ENCODE measurements at places on chromosomes 1 and 21.

DNA sequence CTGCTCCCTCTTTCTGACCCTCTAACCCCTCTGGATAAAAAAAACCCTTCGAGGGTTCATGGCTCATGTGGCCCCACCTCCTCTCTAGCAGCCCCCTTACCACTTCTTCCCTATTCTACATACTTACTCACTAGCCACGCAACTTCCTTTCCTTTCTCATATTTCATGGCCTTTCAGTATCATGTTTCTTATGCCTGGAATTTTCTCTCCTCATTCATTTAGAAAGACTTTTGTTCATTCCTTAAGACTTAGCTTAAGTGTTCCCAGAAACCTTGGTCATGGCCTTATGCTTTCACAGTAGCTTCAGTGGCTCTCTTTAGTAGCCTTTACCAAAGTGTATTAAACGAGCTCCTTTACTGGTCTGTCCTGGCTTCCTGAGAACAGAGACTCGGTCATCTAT, 6.1 kb downstream of the ACP6 start:
- DNase-seq: no peak

- DNase-seq: no peak
These were observed 12.4 kb upstream of the BCAR3 start for GRCh38 chr1:93694039-93694438.

GRCh38 chr1:12011998-12012397, 7.3 kb upstream of the MIIP start:
- DNase-seq: no peak

DNA sequence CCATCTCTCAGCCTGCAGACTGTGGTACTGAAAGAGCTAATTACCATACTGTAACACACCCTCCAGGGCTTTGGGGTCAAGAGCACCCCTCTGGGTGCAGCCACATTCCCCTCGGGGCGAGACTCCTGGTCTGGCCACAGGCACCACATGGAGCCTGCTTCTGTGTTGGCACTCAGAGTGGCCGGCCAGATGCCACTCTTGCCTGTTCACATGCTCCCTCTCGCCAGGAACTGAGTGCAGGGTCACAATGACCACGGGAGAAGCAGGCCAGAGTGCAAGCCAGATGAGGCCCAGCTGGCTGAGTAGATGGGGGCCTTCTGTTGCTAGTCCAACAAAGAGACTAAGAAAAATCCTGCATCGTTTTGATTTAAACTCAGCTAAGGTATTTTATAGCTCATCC, 864.0 kb downstream of the KCNT2 start:
- DNase-seq: no peak

DNA sequence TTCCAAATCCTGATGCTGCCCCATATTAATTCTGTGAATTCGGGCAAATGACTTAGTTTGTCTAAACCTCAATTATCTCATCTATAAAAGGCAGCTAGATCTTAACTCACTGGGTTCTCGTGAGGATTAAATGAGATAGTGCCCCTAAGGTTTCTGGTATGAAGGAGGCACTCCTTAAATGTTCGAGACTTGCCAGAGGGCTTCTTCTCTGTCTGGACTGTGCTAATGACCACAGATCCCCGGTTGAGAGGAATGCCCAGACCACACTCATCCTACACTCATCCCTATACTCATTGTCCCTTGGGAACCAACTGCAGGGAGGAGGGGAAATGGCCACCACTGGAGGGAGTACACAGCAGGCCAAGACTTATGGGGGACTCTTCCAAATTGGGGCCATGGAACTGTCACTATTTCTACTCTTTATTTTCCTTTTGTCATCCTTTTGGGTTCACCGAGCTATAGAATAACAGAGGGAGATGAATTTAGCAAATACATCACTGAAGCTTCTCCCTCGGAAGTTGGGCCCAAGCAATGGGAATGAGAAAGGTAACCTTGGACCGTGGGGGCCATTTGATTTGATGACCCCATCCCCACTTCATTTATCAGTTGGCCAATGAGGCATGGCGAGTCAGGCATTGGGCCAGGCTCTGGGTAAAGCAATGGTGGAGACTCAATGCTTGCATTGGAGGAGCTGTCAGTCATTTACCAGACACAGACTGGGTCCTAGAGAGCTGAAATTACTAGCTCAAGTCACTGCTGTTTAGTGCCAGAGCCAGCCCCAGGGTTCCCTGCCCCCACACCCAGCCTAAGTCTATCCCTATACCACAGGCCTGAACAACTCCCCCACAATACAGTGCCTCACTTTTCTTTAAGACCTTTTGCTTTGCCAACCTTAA, 5.1 kb downstream of the ATF3 start:
- no peak for DNase-seq

DNA sequence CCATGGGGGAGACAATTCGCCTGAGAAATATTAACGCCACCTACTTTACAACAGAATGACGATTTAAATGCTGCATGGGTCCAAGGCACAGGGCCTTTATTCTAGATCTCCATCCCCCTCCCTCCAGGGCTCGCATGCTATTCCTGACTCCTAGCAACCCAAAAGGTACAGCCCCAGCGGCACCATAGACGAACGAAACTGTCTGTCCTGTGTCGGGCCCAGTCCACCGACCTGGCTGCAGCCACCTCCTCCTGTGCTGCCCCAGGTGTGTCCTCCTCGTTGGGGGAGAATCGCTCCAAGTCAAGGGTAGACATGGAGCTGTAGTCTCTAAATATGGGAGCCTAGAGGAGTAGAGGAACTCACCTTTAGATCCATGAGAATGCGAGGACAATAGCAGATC, 196.5 kb downstream of the TOMM20 start:
- DNase-seq: no peak

DNA sequence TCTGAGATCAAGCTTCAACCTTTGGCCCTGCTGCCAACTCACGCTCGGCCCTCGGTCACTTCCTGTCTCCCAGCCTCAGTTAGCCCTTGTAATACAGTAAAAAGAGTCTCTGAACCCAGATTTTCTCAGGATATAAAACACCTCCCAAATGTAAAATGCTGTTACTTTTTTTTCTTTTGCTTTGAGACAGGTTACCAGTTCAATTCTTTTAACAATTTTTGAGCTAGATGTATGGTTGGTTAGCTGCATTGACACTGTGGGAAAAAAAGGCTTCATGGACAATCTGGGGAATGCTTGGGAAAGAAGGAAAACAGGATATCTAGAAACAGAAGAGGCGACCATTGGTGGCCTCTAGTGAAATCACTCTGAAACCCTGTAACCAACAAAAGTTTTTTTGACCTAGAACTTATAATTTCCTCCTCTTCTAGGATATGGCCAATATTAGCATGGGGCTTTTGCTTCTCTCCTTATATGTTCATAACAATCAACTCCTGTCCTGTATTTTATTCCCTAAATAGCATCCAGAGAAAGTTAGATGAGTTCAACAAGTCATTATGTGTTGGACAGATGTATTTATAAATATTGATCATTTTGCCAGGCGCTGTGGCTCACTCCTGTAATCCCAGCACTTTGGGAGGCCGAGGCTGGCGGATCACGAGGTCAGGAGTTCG, 1.3 kb downstream of the CMPK1 start:
- no peak for DNase-seq

DNA sequence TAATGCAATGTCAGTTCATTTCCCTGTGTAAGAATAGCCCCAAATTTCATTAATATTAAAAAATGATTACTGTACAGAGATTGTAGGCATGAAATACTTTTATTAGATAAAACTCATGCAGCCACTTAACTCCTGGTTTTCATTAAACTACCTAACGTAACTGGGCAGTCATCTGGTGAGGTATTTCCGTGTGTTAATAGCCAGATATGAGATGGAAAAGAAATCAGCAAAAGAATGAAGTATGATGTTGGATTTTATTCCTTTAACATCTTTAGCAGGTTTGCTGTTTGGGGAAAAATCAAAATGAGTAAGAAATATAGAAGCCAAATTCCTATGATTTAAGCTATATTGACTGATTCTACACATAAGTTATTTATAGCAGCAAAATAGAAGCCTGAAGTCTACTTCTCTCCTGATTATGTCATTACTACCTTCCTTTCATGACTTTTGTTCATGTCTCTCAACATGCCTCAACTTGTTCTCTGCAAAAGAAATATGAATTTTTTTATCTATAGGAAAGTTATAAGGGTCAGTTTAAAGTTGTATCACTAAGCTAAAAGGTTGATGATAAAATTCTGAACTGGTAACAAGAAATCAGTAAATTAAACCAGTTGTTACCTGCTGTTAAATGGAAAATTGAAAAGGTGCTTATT, 42.6 kb downstream of the CCDC18 start:
- DNase-seq: no peak

DNA sequence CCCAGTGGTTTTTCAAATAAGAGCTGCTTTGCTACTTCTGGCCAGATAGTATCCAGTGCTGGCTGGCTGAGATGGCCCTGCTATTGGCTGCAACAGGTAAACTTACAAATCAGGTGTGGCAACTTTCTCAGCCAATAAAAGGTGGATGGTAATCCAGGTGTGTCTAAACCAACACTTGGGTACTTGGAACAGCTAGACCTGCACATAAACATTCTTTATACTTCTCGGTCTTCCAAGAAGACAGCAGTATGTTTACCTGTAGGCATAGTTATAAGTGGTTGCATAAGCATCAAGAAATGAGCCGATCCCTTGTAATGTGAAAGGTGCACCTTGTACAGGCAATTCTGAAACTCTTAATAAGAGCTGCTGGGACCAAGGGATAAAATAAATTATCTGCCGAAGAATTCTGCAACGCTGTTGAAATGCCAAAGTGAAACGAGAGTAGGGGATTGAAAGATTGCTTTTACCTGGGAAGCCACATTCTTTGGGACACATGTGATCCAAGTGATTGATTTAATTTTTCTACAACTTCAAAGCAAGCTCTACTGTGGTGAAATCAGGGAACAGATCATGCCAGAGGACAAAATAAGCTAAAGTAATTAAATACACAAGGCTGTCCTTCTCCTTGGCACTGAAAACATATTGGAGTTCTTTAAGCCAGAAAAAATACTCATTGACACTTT, at the start of gene CLDN8:
Gene CLDN8, minus strand, starts transcription at position 57 of the 683 bp plus-strand sequence. CDS start 172 bp downstream, outside the sequence.
- no peak for DNase-seq

DNA sequence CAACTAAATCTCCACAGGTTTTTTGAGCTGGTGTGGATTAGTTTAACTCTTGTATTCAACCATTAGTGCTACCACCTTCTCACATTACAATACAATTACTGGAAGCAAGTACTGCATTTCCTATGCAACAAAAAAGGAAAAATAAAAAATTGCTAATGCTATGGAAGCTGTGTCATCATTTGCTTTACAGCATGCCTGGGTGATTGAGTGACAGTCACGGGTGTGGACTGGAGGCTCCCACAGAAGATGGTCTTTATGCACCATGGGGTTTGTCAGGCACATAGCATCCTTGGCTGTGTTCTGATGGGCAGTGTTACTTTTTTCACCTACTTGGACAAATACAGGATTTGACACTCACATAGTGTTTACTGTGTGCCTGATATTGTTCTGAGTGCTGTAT, 262.3 kb downstream of the TM2D1 start:
- no peak for DNase-seq

All from stimulated activated CD4-positive, alpha-beta T cell treated with anti-CD3 and anti-CD28 coated beads, TNF-alpha, amount 100 ng/mL, for 4 hours (primary cell).